ENCODE measurements at places on chromosomes 13 and 19. TPM values are rescaled to one million over a fixed set of nuclear protein-coding genes. Genes with fewer than 3 reads are reported as not detected.

DNA sequence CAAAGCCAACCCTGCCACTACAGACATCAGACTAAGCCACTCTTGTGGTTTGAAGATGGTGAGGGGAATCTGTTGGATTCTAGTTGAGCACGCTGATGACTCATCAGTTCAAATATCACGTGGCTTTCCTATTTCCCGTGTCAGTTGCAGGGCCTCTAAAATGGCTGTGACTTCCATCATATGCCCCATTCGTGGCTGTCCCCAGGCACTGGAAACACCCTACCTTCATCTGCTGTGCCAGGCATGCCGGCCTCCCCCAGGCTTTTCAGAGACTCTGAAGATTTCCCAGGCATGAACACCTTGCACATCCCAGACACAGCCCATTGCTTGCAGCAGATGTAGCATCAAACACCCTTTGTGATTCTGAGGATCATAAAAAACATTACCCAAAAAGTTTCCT, 659.9 kb downstream of the UQCRFS1 start:
- no peaks in the 10 kb centered on the region for H3K4me1 ChIP-seq
- no peak for DNase-seq
- no peak overlapping the region for H3K4me3 ChIP-seq
- no peaks in the 10 kb centered on the region for H3K36me3 ChIP-seq

- no peak overlapping the region for H3K4me3 ChIP-seq
- no peaks in the 10 kb centered on the region for H3K4me1 ChIP-seq
- H3K27ac ChIP-seq = no peak overlapping the region
Observed at GRCh38 chr13:30923418-30923817, 9.0 kb upstream of the TEX26 start.

DNA sequence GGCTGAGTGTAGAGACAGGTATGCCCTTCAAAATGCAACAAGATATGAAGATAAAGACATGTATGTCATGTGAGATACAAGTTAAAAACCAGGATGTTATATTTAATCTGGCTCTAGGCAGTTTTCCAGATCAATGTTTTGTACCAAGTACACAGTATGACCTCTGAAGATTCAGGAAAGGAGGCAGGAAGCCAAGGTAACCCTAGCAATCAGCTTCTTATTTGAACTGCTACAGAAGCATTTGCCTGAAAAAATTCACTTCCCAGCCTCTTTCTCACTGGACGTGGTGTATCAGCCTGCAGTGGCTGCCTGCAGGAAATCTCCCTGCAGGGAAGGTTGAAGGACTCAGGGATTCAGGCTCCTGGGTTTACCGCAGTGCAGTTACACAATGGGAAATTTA, 24.1 kb downstream of the OLFM4 start:
- no peak overlapping the region for H3K4me3 ChIP-seq
- H3K36me3 ChIP-seq = no peaks in the 10 kb centered on the region
- no peaks in the 10 kb centered on the region for H3K27me3 ChIP-seq
- no peak for DNase-seq
- no peak overlapping the region for H3K27ac ChIP-seq

- no peak overlapping the region for H3K4me3 ChIP-seq
- H3K27me3 ChIP-seq = no peaks in the 10 kb centered on the region
- no peaks in the 10 kb centered on the region for H3K4me1 ChIP-seq
- no peak overlapping the region for H3K27ac ChIP-seq
- H3K36me3 ChIP-seq = no peaks in the 10 kb centered on the region
- no peak for DNase-seq
Observed at GRCh38 chr13:25347151-25347550, 24.6 kb upstream of the ATP8A2 start.

DNA sequence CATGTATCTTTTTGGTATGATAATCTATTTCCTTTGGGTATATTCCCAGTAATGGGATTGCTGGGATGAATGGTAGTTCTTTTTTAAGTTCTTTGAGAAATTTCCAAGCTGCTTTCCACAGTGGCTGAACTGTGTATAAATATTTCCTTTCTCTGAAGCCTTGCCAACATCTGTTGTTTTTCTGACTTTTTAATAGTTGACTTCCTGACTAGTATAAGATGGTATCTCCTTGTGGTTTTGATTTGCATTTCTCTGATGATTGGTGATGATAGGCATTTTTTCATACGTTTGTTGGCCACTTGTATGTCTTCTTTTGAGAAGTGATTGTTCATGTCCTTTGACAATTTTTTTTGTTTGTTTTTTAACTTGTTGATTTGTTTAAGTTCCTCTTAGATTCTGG, 61.6 kb upstream of the PCDH17 start:
- H3K27me3 ChIP-seq = no peaks in the 10 kb centered on the region
- no peak overlapping the region for H3K4me3 ChIP-seq
- H3K4me1 ChIP-seq = no peaks in the 10 kb centered on the region
- H3K27ac ChIP-seq = no peak overlapping the region

EFNB2 gene
- 41.8 TPM for total RNA-seq
